ENCODE measurements at places on chromosomes 12 and 14.

GRCh38 chr14:90483571-90483974, 86.7 kb downstream of the CALM1 start:
- no peak for DNase-seq

DNA sequence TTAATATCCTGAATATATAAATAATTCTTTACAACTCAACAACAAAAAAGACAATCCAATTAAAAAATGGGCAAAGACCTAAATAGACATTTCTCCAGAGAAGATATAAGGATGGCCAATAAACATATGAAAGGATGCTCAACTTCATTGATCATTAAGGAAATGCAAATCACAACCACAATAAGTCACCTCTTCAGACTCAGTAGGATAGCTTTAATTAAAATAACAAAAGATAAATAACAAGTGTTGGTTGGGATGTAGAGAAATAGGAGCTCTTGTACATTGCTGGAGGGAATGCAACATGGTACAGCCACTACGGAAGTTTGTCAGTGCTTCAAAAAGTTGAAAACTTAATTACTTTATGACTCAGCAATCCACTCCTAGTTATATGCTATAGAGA, 129.7 kb upstream of the OVCH1 start:
- no peak for DNase-seq

DNA sequence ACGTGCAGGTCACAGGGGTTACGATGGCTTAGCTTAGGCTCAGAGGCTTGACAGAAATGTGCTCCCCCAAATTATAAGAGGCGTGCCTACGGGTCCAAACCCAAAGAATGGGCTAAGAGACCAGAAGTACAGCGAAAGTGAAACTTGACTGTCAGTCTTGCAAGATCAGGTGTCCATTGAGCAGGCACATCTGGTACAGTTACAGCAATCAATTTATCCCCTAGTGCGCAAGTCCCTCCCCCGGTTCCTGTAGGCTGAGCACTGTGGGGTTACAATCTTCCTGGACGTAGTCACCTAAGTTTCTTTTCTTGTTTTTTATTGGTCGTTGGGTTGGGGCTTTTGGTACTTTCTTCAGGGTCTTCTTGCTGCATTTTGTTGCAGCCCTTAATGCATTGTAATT, 134.2 kb downstream of the UNC79 start:
- DNase-seq: no peak

DNA sequence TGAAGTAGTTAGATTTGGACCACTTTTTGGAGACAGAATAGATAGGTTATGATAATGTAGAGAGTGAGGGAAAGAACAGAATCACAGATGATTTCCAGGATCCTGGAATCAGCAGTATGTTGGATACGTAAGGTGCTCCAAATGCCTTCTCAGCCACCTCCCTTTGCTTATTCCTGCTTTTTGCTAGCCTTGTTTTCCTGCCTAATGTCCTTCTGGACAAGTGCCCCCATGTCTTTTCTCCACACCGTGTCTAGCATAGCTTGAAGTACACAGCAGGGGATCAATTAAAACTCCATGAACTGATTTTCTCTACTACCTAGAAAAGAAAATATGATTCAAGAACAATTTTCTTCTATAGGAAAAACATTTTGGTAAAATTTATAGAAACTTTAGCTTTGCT, 144.0 kb downstream of the SYT1 start:
- no peak for DNase-seq

DNA sequence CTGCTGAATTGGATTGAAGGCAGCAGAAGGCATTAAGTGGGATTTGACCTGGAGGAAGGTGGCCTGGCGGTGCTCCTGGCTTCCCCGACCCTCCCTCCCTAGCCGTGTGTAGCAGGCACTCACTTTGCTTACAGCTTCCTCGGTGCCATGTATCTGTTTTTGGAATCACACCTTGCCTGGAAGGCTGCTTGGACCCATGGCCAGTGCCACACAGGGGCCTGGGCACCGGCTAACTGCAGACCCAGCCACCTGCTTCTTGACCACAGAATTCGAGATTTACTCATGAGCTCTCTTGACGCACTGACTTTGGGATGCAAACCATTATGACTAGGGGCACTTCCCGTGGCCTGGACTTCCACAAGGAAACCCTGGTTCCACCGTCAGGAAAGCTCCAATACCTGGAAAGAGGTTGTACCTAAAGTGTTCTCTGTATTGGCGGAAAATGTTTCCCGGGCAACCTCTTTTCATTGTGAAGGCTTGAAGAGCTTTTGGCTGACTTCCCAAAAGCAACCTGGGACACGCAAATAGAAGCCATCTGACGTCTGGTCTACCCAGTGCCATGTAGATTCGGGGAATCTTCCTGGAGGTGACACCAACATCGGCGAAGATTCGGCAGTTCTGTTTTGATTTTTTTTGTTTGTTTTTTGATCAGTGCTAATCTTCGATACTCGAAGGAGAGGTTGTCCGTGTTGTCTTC, 125.6 kb upstream of the RTL1 start:
- DNase-seq: no peak

- DNase-seq: no peak
Observed at GRCh38 chr12:123105211-123105826, 45.6 kb downstream of the PITPNM2 start.

DNA sequence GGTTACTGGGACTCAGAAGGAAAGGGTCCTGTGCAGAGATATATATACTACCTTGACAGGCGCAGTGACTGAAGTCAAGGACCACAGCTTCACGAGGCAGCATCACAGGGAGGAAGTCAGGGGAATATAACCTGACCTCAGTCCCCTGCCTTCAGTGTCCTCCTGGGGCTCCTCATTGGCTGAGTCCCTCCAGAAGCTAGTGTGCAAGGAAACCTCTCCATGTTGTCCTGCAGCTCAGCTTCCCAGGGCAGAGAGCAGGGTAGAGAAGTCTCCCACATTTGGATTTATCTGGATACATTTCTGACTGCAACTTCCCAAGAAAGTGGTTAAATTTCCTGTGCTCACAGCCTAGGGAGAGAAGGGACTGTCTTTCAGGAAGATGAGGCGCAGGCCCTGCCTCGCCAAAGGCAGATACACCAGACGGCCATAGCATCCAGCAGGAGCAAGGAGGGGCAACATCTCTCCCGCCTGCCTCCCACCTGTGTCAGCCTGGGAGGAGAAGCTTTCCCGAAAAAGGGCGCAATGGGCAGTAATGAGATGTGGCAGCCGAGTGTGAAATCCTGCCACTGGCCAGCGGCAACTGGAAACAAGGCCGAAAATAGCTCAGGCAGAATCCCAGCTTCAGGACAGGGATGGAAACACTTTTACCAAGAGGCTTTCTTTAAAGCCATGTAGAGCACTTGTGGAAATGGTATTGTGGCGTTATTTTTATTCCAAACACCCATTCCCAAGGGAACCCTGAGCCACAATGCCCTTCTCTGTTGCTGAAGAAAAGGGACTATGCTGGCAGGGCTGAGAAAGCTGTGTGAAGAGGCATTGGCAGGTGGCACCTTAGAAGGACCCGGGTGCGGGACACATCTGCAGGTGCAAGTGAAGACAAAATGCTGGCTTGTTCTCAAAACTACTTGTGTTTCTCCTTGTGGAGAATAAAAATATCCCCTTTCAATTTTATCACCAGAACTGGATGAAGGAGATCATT, 54.9 kb upstream of the HIF1A start:
- no peak for DNase-seq
